SW 1271 (cell line): ENCODE measurements at places on chromosomes 6 and 20.
A peak's percentile ranks its signal among the peaks of the same experiment; 100 is the strongest.

DNA sequence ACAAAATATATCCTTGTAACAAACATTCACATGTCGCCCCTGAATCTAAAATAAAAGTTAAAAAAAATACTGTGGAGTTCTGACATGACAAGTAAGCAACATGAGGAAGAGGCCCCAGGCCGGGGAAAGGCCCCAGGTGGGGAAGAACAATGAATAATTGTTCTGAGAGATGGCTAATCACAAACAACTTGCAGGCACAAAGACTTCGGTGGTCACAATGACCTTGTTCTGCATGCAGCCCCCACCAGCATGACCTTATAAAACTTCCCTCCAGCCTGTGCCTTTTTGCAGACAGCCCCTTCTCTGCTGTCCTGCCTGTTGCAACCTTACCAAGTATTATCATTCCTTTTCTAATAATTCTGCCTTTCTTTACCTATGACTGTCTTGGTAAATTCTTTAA, 95.7 kb upstream of the MYLIP start:
- DNase-seq = no peak

DNA sequence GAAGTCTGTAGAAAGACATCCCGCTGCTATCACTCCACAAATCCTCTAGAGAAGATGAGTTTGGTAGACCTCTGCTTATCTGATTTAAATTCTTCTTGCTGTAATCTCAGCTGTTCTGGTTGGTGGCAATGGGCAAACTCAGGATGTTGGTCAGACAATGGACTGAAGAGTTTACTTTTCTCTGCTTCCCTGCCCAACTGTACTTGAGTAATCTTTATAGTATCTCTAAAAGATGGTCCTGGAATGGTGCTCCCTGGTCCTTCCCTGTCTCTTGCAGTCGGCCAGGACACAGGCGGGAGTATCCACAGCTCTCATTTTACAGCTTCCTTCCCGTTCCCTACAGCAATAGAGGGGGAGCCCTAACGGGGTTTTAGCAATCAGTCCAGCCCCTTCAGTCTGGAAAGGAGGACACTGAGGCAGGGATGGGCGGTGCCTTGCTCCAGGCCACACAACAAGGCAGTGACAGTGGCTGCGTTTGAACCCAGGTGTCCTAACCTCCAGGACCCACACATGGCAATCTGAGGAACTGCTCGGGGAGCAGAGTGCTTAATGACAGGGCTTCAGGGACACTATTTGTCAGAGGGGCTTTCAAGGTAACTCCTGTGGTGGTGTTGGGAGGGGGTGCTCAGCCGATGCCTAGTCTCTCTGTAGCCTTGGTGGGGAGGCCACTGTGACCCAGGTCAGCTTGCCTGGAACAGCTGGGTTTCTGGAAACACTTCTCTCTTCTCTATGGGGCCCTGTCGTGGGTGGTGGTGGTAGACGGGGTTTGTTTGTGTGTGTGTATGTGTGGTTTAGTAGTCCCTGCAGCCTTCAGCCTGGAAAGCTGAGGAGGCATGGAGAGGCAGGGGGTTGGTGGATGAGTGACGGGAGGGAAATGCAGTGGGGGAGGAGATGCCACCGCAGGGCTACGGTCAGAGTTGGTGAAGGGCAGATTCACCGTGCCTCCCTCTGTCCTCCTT, 9.5 kb upstream of the VEGFA start:
- no peak for DNase-seq

DNA sequence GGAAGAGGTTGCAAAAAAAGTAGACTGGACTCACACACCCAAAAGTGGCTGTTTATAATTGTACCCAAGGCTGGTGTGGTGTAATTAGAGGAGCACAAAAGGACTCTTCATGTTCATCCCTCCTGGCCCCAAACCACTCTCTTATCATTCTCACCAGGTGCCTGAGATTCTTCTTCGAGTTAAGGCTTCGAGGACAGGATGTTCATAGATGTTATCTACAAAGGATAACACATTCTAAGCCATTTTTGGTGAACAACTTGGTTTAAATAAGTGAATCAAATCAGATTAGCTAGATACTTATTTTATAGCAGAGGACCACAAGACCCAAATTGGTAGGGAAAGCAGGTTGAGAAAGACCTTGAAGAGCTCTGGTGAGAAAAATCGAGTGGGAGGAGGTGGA, 73.1 kb upstream of the SUPT3H start:
- DNase-seq = no peak

- DNase-seq = no peak
Observed at GRCh38 chr6:135191508-135192255, 10.6 kb downstream of the MYB start.

DNA sequence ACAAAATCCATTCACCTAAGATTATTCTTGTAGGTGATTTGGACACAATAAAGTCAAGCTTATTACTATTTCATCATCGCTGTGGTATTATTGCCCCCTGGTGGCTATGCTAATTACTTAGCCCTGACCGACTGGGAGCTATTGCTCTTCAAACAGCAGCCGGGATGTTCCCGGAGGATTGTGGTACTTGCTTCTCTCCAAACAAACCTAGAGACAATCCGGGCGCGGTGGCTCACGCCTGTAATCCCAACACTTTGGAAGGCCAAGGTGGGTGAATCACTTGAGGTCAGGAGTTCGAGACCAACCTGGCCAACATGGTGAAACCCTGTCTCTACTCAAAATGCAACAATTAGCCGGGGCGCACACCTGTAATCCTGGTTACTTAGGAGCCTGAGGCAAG, 15.4 kb upstream of the STMND1 start:
- DNase-seq = peak; percentile 74

GRCh38 chr6:14100138-14100537, 17.4 kb upstream of the CD83 start:
- no peak for DNase-seq

- no peak for DNase-seq
Observed at GRCh38 chr20:54088430-54088829, 18.0 kb upstream of the BCAS1 start.

- DNase-seq = no peak
Observed at GRCh38 chr20:37230200-37230599, 31.4 kb downstream of the GHRH start.

DNA sequence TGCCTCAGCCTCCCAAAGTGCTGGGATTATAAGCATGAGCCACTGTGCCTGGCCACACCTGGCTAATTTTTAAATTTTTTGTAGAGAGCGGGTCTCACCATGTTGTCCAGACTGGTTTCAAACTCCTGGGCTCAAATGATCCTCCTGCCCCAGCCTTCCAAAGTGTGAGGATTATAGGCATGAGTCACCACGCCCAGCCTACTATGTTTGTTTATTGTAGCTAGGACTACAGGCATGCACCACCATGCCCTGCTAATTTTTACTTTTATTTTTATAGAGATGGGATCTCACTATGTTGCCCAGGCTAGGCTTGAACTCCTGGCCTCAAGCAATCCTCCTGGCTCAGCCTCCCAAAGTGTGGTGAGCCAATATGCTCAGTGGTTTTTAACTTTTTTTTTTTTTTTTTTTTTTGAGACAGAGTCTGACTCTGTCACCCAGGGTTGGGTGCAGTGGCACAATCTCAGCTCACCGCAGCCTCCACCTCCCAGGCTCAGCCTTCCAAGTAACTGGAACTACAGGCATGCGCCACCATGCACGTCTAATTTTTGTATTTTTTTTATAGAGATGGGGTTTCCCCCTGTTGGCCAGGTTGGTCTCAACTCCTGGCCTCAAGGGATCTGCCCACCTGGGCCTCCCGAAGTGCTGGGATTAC, 12.0 kb upstream of the DDX43 start:
- no peak for DNase-seq

- DNase-seq = no peak
Observed at GRCh38 chr6:131949620-131949908, 1.6 kb downstream of the CCN2 start.

DNA sequence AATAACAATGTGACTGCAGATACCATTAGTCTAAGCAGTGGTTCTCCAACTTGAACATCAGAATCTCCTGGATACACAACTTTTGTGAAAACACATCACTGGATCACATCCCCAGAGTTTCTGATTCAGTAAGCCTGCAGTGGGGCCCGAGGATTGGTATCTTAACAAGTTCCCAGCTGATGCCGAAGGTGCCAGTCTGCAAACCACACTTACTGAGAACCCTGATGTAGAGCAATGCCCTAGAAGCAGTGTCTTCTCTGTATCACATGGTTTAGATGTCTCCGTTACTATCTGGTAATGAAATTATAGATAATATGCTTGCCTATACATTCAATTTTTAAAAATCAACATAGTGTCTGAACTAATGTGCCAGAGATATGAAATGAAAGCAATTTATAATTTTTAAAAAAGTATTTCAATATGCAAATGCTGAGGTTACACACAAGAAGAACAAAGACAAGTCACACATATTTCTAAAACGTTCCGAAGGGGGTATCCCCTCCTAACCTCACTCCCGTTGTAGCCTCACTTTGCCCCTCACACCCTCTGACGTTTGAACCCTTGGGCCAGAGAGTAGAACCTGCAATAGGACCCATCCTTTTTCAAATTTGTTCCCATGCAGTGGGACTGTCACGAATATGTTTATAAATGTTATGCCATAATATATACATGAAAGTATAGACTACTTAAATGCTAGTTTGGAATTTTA, 115.4 kb upstream of the SAMD5 start:
- no peak for DNase-seq

- DNase-seq = no peak
Observed at GRCh38 chr20:753136-753535, 15.2 kb downstream of the SLC52A3 start.

- no peak for DNase-seq
Observed at GRCh38 chr20:53839423-53840176, 230.8 kb downstream of the BCAS1 start.

DNA sequence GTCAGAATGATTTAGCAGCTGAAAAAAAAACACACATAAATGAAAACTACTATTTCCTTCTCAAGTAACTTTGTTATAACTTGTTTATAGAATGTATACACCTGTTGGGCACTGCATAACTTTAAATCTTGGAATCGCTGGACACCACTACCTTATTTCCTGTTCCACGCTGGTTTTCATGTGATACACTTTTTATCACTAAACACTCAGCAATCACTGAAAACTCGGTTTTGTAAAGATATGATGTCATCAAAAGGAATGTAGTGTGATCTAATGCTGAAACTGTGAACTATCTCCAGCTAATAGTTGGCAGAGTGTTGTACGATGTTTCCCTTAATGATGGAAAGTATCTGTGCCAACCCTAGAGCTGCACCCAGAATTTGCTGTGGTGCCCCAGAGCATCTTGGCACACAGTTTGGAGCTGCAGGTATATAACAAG, 127.9 kb downstream of the BACH2 start:
- no peak for DNase-seq
